CD4-positive, alpha-beta T cell (primary cell): ENCODE measurements at places on chromosomes 4 and X.

DNA sequence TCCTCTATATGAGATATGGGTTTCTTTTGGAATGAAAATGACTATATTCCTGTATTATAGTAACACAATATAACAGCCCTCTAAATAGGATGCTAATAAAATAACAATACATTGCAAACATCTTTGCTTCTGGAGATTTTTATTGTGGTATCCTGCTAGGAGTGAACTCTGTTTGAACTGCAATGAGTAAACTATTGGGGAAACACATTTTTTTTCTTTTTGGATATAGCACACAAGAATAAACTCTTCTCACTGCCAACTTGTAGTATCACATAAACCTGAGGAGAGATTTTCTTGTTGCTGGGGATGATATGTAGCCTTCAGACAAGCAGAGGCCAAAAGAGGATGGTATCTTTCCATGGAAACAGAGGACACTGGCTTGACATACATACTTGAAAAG, 238.2 kb downstream of the C4orf33 start:
- DNase-seq = no peak

DNA sequence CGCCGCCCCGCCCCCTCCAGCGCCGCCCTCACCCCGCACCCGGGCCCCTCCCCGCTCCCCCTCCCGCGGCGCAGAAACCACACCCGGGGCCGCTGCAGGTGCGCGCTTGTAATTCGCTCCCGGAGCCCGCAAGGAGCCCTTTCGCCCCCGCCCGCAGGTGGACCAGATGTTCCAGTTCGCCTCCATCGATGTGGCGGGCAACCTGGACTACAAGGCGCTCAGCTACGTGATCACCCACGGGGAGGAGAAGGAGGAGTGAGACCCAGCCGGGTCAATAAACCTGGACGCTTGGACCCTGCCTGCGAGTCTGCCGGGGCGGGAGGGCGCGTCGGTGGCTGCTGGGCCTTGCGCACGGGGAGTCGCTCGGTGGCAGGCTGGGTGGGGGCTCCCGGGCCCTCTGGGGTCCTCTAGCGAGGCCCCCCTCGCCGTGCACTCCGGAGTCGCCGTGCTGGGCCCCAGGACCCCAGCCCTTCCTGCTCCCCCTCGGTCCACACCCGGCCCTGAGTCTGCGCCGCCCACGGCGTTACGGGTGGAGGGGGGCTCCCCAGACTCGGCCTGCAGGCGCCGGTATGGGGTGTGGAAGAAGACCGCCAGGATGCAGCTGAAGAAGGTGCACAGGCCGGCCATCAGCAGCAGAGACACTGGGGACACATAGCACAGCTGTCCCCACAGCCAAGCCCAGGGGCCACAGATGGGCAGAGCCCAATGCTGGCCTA, 7.1 kb downstream of the SLC49A3 start:
- no peak for DNase-seq

GRCh38 chr4:9989918-9990635, 31.2 kb downstream of the SLC2A9 start:
- no peak for DNase-seq

DNA sequence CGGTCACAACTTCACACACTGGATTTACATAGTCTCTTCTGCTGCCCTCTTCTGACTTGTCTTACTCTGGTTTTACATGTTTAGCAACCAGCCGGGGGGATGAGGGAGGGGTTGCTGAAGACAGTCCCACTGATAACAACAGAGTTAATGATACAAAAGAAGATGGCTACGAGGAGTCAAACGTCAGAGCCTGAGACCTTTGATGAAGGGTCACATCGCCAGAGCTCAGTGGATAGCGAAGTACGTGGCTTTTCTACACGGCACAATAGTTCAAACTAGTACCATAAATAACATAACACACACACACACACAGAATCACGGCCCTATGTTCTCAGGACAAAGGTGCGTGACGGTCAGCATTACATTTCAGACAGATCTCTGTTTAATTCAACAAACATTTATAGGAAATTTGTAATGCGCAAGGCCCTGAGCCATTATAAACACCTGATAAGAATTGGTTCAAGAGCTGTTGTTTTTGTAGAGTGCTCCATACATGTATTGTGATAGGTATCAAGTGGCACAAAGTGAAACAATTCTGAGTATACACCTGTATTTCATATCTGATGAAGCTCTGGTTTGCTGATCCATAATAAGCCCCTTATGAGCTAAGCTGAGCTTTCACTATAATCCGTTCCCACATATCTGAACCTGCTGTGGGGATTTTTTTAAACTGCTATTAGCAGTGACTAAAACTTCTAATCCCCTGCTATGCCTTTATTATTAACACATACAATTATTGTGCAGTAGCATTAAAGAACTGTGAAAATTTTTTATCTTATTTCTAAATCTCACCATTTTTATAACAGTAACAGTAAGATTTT, 100.0 kb downstream of the NR3C2 start:
- no peak for DNase-seq

GRCh38 chrX:108020631-108021030, 24.2 kb upstream of the VSIG1 start:
- no peak for DNase-seq

DNA sequence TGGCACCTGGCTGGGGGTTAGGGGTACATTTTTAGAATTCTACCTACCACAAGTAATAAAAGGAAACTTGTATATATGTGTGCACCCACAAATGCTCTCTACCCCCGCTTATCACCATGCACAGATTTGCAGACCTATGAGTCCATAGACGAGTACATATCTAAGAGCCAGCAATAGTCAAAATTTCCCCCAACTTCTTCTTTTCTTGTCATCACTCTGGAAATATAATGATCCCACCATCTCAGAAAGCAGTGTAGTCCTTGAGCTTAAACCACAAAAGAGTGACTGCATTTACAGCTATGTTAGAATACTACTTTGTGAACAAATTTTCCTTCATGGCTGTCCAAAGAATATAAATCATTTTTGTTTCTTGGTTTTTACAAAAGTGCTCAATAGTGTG, 66.1 kb downstream of the LHFPL1 start:
- no peak for DNase-seq

DNA sequence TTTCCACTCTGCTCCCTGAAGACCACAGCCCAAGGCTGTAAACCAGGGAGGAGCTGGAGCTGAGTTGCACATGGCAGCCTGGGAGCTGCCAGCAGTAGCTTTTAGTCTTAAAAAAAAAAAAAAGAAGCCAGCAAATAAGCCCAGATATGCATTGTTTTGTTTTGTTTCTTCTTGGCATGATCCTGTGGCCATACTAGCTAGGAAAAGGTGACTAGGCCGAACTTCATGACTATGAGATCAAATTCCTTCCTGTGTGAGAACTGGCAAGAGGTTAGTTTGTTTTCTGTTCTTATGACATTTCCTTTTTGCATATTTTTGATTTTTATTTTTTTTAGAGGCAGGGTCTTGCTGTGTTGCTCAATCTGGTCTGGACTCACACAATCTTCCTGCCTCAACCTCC, 323.3 kb downstream of the DCTD start:
- DNase-seq = no peak

GRCh38 chrX:139020801-139021200, 309.3 kb upstream of the FGF13 start:
- no peak for DNase-seq

DNA sequence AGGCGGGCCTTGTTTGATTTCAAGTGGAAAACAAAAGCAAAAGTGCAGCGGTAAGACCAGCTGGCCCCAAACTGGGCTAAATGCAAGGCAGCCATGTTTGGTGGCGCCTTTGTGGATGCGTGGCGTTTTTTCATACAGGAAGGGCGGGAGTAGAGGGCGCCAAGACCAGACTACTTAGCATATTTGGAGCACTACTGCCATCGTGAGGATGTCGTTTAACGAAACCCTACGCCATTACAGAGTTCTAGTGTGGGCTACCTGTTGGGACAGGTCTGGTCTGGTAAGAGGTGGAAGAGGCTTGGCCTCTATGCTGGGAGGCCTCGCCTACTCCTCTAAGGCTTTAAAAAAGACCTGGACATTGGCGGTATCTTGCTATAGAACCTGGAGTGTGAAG, 230.7 kb upstream of the STK26 start:
- DNase-seq = no peak

- no peak for DNase-seq
Observed at GRCh38 chr4:107034091-107034995, 1.8 kb downstream of the DKK2 start.

GRCh38 chrX:49977319-49978090, 55.1 kb downstream of the CLCN5 start:
- no peak for DNase-seq

DNA sequence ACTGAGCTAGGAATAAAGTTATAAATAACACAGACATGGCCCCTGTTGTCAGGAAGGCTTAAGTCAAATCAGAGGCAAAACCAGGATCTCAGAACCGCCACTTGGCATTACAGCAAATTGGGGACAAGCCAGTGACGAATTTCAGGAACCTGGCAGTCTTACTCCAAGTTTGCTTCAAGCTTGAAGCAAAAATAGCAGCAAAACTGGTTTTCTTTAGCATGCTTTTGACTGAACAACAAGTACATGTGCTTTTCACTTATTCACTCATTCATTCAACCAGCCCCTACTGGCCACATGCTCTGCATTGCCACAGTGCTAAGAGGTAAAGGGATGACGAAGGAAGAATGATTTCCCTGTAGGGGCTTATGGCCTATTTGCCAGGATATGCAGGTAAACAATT, 253.9 kb upstream of the PPARGC1A start:
- no peak for DNase-seq

- no peak for DNase-seq
Observed at GRCh38 chrX:109270580-109271484, 211.1 kb downstream of the GUCY2F start.

GRCh38 chr4:26731351-26732035, 129.1 kb upstream of the STIM2 start:
- DNase-seq = no peak

DNA sequence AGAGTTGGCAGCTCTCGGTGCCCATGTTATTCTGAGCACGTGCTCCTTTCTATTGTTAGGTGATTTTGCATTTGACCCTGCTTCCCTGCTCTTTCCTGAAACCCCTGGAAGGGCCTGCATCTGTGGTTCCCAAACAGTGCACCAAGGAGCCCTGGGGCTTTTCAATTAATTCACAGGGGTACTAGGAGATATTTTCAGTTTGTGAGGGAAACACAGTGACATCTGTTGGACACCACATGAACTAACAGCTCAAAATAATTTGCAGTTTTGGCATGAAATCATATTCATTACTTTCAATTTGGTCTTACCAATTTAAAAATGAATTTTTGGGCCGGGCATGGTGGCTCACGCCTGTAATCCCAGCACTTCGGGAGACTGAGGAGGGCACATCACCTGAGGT, 156.6 kb downstream of the GATB start:
- no peak for DNase-seq

DNA sequence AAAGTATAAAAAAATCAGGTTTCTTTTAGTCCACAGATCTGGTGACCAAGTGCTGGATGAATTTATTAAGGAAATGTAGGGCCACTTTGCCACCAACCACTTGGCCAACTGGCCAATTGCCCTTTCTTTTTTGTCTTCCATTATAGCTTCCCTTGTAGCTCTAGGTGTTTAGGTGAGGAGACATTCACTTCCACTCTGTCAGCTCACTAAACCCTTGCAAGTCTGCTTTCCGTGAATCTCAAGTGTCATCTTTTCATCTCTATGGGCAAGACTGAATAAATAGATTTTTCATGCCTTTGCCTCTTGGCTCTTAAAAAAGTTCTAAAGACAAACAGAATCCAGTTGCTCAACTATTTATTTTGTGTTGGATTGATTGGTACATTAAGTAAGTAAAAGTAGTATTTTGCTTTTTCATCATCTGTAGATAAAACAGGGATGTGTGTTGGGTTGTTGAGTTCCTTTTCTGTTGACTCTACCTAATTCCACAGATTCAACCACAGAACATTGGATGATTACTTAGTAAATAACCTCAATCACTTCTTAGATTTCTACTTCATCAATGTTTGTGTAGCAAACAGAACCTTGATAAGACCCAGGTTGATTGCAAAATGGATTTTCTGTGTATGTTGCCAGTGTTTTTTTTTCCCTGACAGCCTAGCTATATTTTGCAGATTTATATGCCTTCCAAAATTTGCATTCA, 68.1 kb upstream of the GRXCR1 start:
- DNase-seq = no peak

- no peak for DNase-seq
Observed at GRCh38 chr4:98773638-98774037, 115.2 kb upstream of the TSPAN5 start.

DNA sequence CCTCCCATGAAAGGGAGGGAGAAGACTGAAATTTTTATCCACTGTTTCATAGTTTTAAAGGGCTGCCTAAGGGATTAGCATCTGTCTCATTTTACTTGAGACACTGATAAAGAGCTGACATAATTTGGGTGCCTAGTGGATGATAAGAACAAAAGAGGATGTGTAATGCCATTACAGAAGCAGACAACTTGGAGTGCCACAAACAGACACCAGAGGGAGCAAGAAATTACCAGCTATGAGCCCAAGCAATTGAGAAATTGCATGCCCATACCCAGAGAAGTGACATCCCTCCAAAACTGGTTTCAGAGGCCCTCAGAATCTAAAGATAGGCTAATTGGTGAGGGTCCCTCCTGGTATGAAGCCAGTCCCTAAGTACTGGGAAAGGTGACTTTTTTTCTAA, 38.5 kb upstream of the POU3F4 start:
- no peak for DNase-seq

DNA sequence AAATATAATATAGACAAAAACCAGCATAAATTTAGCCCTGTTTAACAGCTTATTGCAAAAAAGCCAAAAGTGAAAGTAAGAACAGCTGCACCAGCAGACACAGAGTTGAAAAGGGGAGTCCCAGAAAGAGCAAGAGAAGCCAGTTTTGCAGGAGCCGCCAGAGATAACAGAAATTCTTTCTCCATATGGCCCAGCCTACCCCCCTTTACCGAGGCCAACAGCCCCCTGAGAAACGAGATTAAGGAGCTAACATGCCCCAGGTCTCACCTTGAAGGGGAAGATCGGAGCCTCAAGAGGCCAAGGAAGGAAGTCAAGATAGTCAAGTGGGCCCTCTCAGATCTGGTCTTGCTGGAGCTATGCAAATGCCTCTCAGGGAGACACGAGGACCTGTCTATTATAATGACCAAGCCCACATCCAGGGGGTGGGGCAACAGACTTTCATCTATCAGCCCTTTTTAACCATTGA, 4.8 kb downstream of the ACOX3 start:
- DNase-seq = no peak

GRCh38 chr4:25770847-25771246, 91.9 kb downstream of the SEL1L3 start:
- DNase-seq = no peak

DNA sequence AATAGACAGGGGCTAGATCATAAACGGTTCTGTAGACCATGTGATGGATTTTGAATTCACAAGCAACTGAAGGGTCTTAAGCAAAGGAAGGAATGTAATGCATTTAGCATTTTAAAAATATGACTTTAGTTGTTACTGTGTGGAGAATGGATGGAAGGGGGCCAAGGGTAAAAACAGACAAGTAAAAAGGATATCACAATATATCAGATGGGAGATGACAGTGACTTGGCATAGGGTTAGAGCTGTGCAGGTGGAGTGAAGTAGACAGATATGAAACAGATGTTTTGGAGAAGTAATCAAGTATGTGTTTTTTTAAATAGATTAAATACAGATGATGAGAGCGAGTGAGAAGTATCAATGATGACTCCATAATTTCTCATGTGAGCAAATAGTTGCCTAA, 1116.0 kb upstream of the TENM3 start:
- DNase-seq = no peak
